ENCODE measurements at places on chromosomes 13 and 19.

DNA sequence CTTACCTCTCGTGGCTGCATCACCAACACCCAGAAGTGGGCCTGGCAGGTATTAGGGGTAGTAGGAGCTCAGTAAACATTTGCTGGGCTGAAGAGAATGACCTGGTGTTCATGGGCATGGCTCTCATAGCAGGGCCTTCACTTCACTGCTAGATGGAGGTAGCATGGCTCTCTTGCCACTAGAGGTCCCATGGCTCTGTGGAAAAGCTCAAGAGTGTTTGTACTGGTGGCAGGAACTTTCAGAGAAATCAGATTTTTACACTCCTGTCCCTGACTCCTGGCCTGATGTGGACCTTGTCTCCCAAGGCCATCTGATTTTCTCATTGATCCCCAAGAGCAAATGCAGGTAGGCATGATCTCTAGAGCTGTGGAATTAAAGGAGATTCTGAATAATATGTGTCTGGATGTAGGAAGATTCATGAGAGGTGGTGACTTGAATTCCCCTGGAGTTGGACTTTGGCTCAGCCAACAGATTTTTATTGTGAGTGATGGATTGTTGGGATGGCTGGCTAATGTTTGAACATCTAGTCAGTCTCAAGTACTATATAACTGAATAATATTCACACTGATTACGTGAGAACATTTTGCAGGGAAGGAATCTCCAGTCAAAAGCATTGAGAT is 5.7 kb downstream of the ZNF574 start:
- DNase-seq: peak; percentile 8

DNA sequence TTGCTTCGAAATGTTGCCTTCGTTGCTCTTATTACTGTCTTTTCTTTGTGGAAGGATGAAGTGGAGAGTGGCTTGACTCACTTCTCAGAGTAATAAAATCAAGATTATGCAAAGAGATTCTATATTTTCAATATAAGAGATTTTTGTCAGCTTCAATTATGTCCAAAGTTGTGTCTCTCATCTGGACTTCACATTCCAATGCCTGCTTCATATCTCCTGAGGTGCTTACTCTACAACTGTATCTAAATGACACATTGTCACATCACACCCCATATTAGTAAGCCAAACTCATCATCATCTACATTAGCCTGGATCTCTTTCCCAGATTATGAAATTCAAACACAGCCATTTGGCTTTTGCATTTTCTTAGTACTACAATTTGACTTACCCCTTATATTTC is 409.4 kb downstream of the DACH1 start:
- no peak for DNase-seq

- DNase-seq: no peak
Observed at GRCh38 chr19:42343344-42344110, 18.1 kb downstream of the MEGF8 start.

- no peak for DNase-seq
Observed at GRCh38 chr13:48827709-48828108, 148.0 kb upstream of the FNDC3A start.

DNA sequence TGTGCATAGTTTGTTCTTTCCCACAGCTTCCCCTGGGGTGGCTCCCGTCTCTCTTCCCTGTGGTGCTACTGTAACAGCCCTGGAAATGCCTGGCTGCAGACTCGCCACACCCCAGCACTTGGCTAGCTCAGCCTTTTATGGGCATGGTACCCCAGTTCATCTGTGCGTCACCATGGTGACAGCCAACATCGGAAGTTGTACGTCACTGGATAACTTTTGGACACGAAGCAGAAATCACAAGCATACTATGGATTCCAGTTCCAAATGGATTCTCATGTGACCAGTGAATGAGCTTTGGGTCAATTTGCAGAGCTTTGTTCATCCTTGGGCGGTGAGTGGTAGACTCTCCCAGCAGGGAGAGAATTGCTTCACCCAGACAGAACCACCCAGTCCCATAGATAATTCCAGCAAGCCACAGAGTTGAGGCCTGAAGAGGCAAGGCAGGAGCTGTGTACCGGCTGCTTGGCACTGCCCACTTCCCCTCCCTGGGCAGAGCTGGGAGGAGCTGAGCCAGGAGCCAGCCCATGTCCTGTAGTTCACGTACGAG is 54.4 kb downstream of the COL4A2 start:
- no peak for DNase-seq

GRCh38 chr13:99431927-99432608 is 69.2 kb upstream of the TM9SF2 start:
- no peak for DNase-seq

- no peak for DNase-seq
Observed at GRCh38 chr13:51679616-51680015, 95.4 kb downstream of the WDFY2 start.

GRCh38 chr13:92602560-92602959 is 624.0 kb upstream of the GPC6 start:
- no peak for DNase-seq

DNA sequence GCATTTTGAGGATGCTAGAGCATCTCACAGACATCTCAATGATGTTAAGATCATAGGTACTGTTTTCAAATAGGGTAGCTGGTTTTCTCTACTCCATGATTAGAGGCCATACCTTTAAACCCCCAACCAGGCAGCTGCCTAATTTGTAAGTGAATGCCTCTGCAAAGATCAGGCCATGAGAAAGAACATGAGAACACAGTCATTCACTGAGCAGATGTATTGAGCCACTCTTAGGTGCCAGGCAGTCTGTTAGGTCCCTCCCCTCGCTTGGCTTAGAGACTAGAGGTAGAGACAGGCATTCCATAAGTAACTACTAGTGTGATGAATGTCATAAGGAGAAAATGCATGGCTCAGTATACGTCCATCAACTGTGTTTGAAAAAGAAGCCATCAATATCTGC is 410.0 kb downstream of the FGF9 start:
- no peak for DNase-seq

DNA sequence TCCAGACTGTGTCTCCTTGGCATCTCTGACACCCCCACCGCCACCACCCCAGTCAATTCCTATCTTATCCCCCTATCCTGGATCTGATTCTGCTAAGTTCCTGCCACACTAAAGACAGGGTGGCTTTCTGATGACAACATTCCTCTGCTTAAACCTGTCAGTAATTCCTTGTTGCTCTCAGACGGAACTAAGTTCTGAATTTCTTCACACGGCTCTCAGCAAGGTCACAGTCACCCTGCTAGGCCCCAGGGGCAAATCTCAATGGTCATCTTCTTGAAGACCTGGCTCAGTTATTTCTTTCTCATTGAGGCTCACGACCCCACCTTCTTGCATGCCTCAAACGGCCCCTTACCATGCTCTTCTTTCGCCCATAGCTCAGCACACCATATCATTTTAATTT is 7.6 kb downstream of the ALOX5AP start:
- DNase-seq: no peak

DNA sequence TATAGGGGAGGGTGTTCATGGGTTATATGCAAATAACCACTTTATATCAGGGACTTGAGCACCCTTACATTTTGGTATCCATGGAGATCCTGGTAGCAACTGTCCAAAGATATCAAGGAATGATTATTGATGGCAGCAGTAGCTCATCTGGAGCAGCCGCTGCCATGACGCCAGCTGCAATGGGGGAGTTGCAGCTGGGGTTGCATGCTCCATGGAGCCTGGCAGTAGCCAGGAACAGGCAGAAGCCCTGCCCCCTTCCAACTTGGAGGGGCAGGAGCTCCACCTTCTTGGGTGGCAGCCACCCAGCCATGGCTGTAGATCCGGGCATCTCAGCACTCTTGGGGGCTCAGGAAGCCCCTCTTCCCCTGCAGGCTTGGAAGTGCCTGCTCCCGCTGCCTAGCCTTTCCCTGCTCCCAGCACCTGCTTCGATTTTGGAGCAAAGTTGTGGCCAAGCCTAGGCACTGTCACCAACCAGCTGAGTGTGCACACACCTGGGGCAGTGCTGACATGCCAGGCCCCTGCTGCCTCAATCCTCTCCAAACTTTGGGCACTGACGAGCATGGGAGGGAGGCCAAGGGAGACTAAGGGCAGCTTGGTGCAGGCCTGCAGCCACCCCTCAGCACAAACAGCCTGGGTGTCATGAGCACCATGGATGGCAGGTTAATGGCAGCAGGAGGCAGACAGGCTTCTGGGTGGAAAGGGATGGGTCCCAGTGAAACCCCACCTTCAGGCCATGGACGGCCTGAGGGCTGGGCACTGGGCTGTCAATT is 235.6 kb upstream of the CSNK1A1L start:
- DNase-seq: no peak

DNA sequence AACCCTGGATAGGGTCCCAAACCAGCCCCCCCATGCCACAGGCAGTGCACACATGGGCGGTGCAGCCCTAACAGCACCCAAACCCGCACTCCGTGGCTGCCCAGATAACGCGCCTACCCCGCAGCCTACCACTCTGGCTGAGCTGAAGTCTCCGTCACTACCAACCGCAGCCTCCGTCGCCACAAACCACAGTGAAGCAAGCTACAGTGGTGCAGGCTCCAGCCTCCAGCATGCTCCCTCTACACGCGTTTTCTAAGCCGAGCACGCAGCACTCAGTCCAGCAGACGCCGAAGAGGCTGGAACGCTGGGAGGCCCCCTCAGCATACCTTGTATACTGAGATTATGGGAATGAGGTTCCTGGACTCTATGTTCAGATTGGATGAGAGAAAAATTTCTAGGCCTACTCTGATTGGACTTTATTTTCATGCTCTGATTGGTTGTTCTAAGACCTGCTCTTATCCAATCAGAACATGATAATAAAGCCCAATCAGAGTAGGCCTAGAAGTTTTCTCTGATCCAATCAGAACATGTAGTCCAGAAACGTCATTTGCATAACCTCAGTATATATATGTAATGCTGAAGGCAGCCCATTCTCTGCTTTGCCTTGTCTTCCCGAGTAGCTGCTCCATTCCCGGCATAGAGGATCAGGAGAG is 56.7 kb upstream of the C1QTNF9B start:
- DNase-seq: no peak

DNA sequence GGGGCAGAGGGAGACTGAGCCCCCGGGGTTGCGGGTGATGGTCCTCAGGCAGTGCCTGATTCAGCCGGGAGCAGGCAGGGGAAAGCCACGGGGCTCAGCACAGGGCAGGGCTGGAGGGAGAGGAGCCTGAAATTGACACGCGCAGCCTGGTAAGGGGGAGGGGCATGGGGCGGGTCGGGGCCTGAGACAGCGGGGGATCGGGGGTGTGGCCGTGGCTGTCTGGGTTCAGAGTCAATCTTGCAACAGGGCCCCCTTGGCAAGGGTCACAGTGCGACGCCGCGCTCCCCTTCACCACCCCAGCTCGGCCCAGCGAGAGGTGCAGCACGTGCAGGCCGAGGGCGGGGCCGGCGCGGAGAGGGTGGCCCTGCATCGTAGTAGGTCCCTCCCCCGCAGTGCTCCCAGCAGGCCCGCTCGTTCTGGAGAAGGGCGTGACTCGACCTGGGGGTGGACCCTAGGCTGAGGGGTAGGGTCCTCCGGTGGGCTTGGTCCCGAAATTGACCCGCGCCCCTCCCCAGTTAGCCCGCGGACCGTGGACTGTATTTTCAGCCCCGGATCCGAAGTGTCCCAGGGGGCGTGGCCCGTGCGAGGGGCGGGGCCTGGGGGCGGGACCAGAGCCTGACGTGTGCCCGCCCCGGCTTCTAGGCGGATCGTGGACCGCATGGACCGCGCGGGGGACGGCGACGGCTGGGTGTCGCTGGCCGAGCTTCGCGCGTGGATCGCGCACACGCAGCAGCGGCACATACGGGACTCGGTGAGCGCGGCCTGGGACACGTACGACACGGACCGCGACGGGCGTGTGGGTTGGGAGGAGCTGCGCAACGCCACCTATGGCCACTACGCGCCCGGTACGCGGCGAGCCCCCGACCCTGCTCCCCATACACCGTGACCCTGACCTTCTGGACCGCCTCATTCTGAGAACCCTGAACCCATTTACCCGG is 6.0 kb downstream of the RCN3 start:
- peak; percentile 69 for DNase-seq

- DNase-seq: peak; percentile 77
Observed at GRCh38 chr19:2060884-2061494, 9.9 kb upstream of the MKNK2 start.

- no peak for DNase-seq
Observed at GRCh38 chr13:26050568-26051230, 1.1 kb downstream of the SHISA2 start.

- no peak for DNase-seq
Observed at GRCh38 chr13:94419925-94420305, 59.6 kb downstream of the DCT start.

DNA sequence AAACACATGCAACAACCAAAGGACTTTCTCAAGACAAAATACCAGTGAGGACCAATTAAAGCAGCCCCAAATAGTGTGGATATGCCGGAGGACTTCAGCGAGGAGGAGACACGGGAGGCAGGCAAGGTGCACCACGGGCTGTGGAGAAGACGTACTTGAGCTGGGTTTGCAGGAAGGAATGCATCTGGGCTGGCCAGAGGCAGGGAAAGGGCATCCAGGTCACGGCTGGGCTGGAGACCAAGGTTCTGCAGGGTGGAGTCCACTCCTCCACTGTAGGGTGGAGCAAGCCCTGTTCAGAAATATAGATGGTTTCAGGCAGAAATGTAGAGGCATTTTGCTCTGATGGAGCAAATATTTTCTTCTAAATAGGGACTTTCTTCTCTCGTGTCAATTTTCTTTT is 36.6 kb upstream of the MEDAG start:
- DNase-seq: no peak

DNA sequence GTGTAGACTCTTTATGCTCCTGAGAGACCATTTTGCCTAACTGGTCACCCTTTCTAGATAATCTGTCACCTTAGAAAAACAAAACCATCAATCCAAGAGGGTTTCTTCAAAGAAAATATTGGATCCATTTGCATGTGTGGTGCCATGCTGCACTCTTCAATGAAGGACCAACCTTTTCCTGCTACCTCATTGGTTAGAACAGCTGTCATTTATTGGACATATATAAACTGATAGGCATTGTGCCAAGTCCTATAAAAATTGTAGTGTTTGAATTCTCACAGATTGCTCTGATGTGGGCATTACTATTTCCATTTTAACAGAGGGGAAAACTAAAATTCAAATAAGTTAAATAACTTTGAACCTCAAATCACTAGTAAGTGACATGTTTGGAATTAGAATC is 333.2 kb downstream of the MYO16 start:
- no peak for DNase-seq

- DNase-seq: no peak
Observed at GRCh38 chr19:30733826-30734550, 361.8 kb downstream of the ZNF536 start.

DNA sequence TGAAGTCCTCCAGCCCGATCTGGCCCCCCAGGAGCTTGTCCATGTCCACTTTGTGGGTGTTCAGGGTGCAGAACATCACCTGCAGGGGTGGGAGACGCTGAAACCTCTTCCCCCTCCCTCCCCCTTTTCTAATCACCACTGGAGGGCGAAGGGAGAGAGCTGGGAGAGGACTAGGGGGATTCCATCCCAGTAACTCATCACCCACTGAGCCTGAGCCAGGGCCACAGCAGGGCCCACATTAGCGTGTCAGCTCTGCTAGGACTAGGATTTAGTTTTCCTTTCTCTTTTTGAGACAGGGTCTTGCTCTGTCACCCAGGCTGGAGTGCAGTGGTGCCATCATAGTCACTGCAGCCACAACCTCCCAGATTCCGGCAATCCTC is 5.5 kb upstream of the PTGER1 start:
- DNase-seq: no peak
